Heart left ventricle (tissue), 16 donors: ENCODE measurements at places on chromosomes 6 and 20. TPM values are rescaled to one million over a fixed set of nuclear protein-coding genes. Genes with fewer than 3 reads are reported as not detected.

- no peaks in the 10 kb centered on the region for H3K27me3 ChIP-seq
- H3K4me3 ChIP-seq, result peak overlapping the region; percentile 21
- H3K4me1 ChIP-seq, result peaks cover 13% of the 10 kb centered on the region
- H3K27ac ChIP-seq, result peak overlapping the region; percentile 71
- H3K36me3 ChIP-seq, result no peaks in the 10 kb centered on the region
Measured at GRCh38 chr20:50450881-50451752, 59.1 kb upstream of the PTPN1 start.

DNA sequence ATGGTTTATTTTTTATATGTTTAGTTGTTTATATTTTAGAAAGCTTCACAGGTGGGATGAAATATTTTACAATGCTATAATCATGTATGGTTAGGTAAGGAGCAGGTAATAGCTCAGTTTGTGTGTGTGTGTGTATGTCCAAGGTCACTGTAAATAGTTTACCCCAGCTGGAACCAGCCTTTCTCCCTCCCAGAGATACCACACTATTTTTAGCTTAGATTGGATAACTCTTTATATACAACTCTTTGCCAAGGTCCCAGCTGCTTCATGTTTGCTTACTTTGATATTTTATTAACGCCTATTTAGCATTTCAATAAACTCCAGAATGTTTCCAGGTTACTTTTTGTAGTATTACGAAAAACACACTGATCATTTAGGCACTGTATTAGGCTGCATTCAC lies 1.8 kb upstream of the PEX7 start:
- H3K4me1 ChIP-seq, result peaks cover 11% of the 10 kb centered on the region
- no peaks in the 10 kb centered on the region for H3K36me3 ChIP-seq
- H3K27ac ChIP-seq, result peak overlapping the region; percentile 88
- H3K27me3 ChIP-seq, result no peaks in the 10 kb centered on the region
- DNase-seq, result no peak

The TRPC4AP gene
- total RNA-seq, result 32.9 TPM

The PARD6B gene
- total RNA-seq, result 7.3 TPM
